ENCODE measurements at places on chromosomes 11 and 22.

- DNase-seq: no peak
These were observed 53.2 kb downstream of the SHISAL1 start for GRCh38 chr22:44259366-44260215.

- DNase-seq: no peak
These were observed 220.7 kb downstream of the SWAP70 start for GRCh38 chr11:9884601-9885000.

GRCh38 chr11:14764579-14765527, 121.2 kb downstream of the PDE3B start:
- no peak for DNase-seq

DNA sequence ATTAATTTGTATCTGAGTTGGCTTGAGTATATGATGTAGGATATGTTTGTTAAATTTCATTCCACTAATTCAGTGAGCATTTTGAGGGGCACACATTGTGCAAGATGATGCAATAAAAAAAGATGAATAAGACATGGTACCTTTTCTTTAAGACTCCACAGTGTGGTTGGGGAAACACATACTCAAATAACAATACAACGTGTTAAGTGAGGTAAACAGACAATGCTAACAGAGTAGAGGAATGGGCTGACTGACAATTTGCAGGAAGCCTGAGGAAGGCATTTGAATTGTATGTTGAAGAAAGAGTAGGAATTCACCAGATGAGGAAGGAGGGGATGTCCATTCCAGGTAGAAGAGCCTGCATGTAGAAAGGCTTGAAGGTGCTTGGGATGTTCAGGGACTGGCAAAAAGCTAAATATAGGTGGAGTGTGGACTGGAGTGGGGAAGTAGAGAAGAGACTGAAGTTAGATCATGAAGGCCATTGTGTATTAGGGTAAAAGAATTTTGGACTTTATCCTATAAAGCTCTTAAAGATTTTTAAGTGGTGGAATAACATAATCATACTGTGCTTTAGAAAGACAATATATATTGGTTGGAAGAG, 6.8 kb downstream of the RNF169 start:
- DNase-seq: no peak

DNA sequence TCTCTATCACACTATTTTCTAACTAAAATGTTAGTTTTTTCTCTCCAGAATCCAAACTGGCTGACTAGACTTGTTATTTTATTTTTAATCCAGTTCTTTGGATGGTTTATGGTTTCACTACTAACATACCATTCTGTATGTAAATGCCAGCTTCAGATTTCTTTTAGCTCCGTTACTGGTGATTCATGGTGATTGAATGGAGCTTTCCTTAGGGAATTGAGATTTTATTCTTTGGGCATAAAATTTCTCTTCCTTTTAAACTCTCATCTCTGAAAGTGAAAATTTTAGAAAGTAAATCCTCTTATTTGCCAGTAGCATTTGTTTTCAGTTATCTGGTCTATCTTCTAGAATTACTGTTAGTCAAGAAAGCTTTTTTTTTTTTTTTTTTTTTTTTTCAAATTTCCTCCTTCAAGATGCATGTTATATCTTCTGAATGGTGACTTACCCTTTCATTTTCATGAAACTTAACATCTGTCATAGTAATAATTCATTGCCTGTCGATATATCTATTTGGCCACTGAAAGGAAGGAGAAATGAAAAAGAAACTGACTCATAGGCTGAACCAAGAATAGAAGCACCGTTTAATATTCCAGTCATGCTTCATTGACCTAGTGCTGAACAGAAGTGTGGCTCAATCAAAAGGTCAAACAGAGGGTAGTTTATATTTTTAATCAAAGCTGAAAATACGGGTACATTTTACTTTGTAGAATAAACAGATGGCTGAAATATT, 6.4 kb downstream of the ENDOD1 start:
- no peak for DNase-seq

DNA sequence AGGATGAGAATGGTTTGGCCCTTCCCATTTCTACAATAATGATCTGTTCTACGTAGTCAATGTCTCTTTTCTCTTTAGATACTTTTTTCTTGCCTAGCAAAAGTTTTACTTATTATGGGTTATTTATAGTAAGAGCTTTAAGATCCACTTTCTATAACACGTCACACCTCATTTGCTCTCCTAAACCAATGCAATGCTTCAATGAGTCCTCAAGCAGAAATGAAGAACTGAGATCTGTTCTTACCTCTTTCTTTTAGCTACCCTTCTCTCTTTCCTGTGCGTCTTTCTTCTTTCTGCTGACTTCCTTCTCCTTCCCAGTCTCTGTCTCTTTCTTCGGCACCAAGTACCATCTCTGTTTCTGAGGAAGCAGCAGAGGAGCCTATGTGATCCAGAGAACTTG, 61.8 kb downstream of the SNX19 start:
- no peak for DNase-seq

- no peak for DNase-seq
These were observed 20.9 kb downstream of the KREMEN1 start for GRCh38 chr22:29093501-29094300.

GRCh38 chr22:50123119-50123518, 33.3 kb downstream of the MOV10L1 start:
- DNase-seq: no peak

GRCh38 chr11:93493252-93493897, 49.8 kb downstream of the SMCO4 start:
- no peak for DNase-seq

DNA sequence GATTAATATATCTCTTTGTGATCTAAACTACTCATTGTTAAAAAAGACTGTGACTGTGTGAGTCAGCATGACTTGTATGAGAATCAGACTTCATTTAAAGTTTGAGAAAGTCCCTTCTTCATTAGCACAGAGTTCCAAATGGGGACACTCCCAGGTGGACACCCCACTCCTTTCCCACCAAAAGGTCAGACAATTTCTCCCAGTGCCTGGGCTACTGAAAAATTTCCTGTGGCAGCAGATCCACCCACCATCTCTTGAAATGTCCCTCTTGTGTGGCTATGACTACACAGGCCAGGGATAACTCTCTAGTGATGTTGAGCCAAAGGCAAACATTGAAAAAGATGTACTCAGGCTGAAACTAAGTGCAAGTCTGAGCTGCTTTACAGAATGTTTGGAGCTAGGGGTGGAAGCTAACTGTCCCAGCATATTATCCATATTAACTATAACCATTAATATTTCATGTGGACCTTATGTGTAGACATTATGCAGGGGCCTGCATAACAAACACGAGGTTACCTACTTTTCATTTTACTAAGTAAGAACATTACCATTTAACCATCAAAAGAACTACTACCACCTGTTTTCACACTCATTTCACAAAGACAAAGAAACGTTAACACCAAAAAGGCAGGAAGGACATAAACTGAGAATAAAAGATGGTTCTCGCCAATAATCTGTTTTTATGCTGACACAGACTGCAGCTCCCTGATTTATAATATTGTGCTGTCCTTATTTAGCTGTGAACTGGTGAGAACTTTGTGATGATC, 44.8 kb downstream of the MMP20 start:
- no peak for DNase-seq

- no peak for DNase-seq
These were observed 12.4 kb upstream of the MAPK11 start for GRCh38 chr22:50282361-50283155.

DNA sequence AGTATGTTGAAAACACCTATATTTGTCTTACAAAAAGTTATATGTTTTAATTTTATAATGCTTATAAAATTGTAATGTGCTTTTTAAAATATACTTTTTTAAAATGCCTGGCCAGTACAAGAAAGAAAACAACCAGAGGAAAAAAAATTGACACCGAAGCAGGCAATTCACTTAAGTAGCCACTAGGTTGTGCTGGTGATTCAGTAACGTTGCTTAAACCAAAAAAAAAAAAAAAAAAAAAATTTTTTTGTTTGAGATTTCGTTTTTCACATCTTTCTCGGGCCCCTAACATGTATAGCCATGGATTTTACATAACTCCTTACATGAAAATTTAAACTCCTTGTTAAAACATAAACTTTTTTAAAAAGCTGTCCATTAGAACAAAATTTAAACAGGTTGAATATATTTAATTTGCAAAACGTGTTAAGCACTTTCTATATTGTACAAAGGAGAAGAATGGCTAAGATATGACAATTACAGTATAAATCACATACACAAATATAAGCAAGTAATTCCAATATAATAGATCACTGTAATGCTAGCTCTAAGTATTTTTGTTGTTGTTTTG, 9.2 kb downstream of the OR8B4 start:
- DNase-seq: no peak

DNA sequence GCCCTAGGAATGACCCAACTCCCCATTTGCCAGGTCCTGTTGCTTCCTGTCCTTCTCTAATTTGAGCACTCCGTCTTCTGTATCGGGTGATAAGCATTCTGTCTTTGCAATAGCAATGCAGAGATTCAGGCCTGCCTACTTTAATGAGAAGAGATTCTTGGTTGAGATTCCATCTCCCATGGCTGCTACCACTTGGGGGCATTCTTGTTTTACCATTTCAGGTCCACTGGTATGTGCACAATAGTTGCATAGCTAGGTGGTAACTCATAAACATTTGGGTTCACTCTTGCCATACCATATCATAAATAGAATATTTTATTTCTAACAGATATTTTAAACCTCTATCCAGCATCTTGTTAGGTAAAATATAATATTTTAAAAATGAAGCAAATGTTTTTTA, 34.4 kb upstream of the CALCB start:
- no peak for DNase-seq

GRCh38 chr11:72081821-72082453, 1.3 kb downstream of the LRRC51 start:
- no peak for DNase-seq

DNA sequence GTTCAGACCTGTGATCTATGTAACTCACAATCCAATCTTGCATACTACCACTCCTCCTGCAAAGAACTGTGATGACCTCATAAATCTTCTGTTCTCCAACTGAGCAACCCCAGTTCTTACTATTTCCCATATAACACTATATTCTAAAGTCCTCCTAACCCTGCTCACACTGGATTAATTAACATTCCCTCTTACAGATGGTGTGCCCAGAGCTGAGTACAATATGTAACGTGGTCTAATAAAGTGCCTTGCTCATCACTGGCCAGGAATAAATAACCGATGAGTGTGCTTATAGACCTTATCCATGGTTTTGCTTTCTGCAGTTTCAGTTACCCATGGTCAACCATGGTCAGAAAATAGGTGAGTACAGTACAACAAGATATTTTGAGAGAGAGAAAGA, 28.6 kb downstream of the PRCP start:
- no peak for DNase-seq
